OCI-M1 (cell line): ENCODE measurements at places on chromosomes 1 and 21.

DNA sequence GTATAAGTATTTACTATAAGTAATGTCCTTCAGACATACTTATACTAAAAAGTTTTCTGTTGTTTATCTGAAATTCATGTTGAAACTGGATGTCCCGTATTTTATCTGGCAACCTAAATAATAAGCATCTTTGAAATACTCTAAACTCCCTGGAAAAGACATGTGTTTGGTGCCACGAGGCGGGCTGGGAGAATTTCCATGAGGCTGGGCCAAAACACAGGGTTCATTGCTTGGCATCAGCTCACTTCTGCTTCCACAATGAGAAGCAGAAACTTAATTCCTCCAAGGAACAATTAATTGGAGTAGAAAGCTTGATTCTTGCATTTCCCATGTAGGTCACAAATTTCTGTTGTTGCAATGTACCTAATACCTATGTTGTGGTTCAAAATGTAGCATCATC is 110.2 kb downstream of the PSMG1 start:
- DNase-seq = no peak

DNA sequence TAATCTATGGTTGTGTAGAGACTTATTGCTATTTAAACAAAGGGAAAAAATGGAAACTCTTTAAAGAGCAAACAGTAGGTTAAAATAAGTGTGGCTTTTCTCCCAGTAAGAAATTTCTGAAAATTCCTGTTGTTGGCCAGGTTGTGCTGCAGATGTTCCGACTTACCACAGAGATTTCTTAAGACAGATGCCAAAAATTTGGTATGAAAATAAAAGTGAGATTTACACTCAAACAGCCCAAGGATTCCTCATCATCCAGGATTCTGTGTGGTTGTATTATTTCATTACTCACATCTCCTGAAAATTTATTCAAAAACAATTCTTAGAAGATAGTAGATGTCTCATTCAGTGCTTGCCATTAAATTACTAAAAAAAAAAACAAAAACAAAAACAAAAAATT is 296.7 kb upstream of the PTBP2 start:
- DNase-seq = no peak

DNA sequence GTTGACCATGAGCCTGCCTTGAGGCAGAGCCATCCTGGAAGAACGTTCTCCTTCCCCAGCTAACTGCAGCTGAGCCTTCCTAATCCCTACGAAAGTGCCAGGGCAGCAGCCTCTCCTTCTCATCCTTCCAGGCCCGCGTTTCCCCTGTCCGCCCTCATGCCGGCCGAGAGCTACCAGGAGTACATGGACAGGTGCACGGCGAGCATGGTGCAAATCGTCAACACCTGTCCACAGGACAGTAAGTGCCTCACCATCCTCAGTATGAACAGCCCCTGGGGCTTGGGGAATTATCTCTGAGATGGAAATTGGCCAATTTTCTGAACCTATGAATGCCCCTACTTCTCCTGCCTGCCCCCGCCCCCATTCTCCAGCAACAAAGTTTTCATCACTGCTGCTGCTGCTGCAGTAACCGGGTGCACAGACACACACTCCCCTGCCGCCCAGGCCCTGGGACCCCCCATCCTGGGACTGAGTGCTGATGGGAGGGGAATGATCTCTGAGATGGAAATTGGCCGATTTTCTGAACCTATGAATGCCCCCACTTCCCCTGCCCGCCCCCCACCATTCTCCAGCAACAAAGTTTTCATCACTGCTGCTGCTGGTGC is 39.6 kb downstream of the UBASH3A start:
- no peak for DNase-seq

DNA sequence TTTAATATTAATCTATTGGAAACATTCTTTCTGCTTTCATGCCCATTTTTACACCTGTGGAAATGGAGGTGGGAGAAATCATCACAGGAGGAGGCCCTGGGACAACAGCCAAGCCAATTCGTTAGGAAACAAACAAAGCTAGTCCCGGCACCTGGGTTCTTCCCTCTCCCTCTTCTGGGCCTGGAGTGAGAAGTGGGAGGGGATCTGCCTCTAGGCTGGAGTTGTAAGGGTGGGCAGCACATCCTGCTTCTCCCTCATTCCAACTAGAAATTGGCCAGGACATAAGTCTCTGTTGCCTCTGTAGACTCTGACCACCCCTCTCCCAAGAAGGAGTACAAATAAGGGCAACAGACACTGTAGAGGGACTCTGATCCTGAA is 20.2 kb upstream of the ERO1B start:
- DNase-seq = no peak

GRCh38 chr1:160144921-160145320 is 6.5 kb upstream of the ATP1A4 start:
- DNase-seq = no peak

- DNase-seq = no peak
Observed at GRCh38 chr21:32448803-32449594, 36.5 kb downstream of the EVA1C start.

GRCh38 chr1:180183426-180183825 is 28.8 kb downstream of the QSOX1 start:
- no peak for DNase-seq

- DNase-seq = no peak
Observed at GRCh38 chr1:30253807-30254440, 469.5 kb downstream of the MATN1 start.

DNA sequence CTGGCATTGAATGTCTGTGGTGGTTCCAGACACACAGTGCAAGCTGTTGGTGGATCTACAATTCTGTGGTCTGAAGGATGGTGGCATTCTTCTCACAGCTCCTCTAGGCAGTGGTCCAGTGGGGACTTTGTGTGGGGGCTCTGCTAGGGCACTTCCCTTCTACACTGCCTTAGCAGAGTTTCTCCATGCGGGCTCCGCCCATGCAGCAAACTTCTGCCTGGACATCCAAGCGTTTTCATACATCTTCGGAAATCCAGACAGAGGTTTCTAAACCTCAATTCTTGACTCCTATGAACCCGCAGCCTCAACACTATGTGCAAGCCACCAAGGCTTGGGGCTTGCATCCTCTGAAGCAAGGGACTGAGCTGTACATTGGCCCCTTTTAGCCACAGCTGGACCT is 43.0 kb downstream of the RGS18 start:
- peak; percentile 15 for DNase-seq

DNA sequence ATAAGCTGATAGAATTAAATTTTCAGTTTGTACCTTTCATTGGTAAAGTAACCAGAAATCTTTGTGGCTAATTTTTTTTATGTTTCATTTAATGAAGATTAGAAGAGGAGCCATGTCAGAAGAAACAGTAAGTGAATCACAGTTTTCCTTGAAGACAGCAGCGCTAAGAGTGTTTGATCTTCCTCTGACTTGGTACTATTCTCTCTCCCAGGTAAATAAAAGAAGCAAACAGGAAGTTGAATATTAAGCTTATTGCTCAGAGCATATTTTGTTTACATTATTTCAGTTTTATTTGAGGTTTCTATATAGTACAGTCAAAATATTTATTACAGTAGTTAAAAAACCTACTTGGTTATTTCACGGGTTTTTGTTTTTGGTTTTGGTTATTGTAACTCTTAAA is 3.7 kb downstream of the MIGA1 start:
- DNase-seq = no peak

DNA sequence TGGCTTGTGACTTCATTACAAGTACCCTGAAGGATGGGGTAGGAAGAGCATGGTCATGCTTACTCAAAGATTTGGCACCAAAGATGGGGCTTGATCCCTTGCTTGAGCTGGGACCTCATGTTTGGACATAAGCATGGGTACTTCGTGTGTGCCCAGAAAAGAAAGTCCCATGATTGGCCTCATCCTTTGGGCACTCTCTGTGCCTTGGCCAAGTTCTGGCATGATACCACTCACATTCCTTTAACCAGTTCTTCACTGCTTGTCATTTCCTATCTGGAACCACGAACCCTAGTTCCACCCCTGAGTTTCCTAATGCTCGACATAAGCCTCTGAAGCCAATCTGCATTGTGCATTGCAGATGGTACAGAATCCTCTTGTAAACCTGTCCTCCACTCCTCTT is 107.0 kb downstream of the NAV1 start:
- DNase-seq = no peak

GRCh38 chr1:96206451-96206850 is 515.1 kb upstream of the PTBP2 start:
- no peak for DNase-seq

- DNase-seq = peak; percentile 8
Observed at GRCh38 chr1:87718241-87718950, 389.7 kb downstream of the LMO4 start.

DNA sequence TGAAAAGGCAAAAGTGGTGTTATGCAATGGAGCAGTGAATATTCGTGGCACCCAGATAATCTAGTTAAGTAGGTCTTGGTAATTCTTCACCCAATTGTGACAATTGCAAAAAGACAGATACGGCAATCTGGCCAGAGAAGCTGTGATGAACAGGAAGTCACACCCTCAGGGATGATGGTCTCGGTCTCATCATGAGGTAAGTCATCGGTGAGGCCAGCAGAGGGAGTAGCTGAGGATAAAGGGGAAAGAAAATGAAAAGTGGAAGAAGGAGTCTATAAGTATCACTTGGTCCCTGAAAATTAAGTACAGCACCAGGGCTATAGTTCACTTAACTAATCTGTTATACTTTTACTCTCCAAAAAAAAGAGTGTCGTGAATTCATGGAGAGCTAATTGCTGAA is 258.8 kb upstream of the NCAM2 start:
- peak; percentile 39 for DNase-seq

DNA sequence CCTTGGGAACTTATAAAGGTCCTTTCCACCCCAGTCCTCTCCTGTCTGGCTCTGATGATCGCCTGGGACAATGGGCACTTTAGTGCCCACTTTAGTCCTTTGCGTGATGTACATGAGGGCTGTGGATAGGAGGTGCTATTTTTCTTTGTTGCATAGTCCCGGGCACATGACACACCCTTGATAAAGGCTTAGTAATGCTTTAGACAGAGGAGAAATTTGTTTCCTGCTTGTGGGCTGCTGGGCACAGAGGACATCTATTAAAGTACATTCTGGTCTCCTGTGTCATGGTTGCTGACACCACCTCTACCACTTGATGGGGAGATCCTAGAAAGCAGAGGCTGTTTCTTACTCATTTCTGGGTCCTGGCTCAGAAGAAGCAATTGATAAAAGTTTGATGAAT is 5.4 kb upstream of the KNCN start:
- peak; percentile 76 for DNase-seq
